Kasumi-1 (cell line): ENCODE measurements at places on chromosomes 7 and 10.

DNA sequence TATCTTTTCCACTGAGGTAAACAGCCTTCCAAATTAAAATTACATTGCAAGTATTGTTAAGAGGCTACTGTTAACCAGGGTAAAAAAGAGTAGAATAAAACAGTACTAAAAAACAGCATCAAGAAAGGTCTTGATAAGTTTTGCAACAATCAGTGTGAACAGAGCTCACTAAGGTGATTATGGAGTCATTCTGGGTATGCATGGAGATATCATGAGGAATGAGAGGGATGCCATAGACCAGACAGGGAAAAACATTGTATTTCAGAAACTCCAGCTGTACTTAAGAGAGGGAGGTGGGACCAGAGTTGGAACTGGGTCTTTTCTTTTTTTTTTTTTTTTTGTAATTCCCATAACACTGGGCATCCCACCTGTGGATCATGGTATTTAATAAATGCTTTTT, 549.6 kb downstream of the INHBA start:
- DNase-seq = no peak

DNA sequence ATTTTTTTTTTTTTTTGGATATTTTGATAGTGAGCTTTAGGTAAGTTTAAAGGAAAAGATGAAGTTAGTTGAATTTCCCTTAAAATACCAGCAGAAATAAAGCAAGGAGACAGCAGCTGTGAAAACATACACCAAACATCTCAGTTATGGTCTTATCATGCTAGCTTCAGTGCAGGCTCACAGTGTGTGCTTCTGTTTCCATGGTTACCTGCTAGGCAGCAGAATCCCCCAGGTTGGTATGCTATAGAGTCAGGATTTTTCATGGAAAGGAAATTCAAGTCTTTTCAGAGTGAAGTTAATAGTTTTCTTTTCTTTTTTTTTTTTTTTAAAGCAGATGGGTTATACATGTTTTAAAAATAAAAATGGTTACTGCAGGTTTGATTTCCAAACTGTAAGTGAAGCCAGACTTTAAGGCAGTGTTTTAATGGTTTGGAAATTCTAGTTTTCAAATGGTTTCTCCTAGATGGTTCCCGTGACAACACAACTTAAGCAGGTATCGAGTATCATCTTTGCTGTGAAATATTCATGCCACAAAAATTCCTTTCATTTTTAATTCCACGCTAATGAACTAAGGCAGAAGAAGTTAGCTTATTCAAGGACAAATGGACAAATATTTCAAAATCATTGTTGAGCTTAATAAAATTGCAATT, 230.9 kb downstream of the BICC1 start:
- no peak for DNase-seq

DNA sequence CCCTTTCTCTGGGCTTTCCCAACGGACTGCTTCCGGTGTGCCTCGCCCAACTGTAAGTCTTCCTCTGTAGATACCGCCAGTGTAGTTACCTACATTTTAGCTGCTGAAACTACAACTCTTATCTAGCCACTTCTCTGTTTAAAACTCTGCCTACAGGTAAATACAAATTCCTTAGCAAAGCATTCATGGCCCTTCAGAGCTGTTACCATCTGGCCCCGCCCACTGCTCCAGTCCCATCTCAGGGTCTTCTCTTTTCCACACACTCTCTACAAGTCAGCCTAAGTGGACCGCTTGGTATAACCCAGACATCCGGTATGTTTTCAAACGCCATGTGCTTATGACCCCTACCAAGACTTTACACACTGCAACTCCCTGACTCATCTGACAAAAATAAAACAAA, 41.0 kb upstream of the LAMB4 start:
- no peak for DNase-seq

DNA sequence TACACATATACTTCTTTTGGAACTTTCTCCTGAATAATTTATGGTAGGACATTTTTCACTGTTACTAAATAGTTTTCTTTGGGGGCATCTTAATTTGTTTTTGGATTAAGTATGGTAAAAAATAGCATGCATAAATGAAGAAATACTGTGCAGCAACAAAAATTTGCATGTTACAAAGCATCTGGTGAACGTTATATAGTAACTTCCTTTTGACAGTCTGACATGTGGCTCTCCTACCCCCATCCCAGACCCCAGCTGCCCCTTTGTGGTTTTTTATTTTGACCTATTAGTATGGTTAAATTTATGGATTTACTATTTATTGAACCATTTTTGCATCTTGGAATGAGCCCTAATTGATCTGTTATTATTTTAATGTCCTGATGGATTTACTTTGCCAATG, 9.9 kb downstream of the TASOR2 start:
- DNase-seq = no peak

DNA sequence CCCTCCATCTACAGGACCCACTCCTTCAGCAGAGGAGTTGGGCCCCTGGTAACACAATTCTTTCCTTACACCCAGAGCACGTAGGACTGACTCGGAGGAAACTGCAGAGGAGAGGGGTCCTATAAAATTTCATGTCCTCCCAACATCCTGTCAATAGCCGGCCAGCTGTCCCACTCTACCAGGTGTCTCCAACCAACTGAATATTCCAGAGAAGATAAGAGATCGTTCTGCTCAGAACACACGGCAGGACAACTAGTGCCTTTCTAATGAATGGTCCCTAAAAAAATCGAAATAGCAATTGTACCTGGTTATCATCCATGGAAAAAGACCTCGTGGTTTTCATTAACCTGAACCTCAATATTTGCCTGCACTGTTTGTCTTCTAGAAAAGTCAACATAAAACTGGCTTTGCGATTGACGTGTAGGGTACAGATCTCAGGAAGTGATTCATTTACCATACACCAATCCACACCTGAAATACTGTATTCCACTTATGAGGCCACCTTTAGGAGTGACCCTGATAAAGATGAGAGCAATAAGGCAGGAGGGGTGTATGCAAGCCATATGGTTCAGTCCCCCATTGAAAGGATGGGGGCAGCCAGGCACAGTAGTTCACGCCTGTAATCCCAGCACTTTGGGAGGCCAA, 111.7 kb downstream of the PARP12 start:
- no peak for DNase-seq
